ENCODE measurements at places on chromosomes 6 and 20. TPM values are rescaled to one million over a fixed set of nuclear protein-coding genes. Genes with fewer than 3 reads are reported as not detected.

GGT7 gene
- 14.1 TPM for total RNA-seq

POLR3F gene
- 8.7 TPM for total RNA-seq

ERGIC3 gene
- 149 TPM for total RNA-seq

RSPO3 gene
- total RNA-seq: not detected

NKX2-2 gene
- not detected for total RNA-seq

ACSS1 gene
- total RNA-seq: 44.9 TPM

C6orf141 gene
- not detected for total RNA-seq

- no peaks in the 10 kb centered on the region for H3K36me3 ChIP-seq
- H3K27me3 ChIP-seq: peaks cover 9% of the 10 kb centered on the region
- H3K4me3 ChIP-seq: no peak overlapping the region
- no peak for DNase-seq
Observed at GRCh38 chr20:21707999-21708737, 2.7 kb downstream of the PAX1 start.

DNA sequence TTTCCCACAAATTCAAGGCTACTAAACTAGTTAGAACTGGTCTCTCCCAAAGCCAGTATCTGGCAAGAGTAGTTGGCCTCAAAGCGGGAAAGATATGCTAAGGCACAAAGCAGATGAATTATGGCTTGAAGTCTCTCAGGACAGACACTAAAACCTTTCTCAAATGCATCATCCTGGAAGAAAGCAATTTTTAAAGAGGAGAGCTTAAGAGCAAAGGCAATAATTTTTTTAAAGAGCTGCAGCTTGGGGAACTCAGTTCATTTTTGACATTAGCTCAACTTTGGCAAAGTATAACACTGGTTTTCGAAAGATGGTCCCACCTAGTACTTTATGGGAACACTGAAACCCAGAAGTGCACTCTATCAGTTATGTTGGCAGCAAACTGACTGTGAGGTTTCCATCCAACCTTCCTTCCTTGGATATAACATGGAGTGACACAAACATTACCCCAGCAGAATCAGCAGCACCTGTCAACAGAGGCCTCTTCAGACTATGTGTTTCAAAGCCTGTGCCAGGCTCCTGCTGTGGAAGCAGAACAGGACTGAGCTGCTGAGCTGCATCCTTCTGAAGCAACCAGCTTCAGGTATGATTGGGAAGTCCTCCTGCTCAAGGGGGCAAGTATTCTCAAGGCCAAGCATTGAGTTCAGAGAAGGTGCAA is 852.3 kb upstream of the HS3ST5 start:
- no peak for DNase-seq
- no peaks in the 10 kb centered on the region for H3K27me3 ChIP-seq
- H3K4me3 ChIP-seq: no peak overlapping the region
- H3K27ac ChIP-seq: no peak overlapping the region

GRCh38 chr6:161954699-161955276 is 680.9 kb upstream of the AGPAT4 start:
- H3K27me3 ChIP-seq: no peaks in the 10 kb centered on the region
- no peaks in the 10 kb centered on the region for H3K36me3 ChIP-seq
- no peak overlapping the region for H3K4me3 ChIP-seq
- H3K4me1 ChIP-seq: no peaks in the 10 kb centered on the region

DNA sequence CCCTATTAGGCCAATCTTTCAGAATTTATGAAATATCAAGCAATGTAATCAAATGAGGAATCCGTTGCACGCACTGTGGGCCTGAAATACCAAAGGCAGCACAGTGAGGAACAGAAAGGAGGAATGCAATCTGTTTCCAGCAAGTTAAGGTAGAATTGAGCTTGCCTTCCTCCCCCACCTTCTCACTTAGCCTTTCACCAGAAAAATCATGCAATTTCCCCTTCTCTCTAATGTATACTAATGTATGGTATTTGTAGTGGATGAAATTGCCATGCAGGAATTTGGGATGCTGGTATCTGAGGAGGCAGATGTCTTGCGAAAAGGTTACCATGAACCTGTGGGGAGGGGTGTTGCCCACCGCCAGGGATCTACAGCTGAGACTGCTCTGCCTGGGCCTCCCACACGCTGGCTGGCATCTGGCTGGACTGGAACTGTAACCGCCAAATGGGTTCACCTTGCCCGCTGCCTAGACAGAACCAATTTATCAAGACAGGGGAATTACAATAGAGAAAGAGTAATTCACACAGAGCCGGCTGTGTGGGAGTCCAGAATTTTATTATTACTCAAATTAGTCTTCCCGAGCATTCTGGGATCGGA is 222.4 kb upstream of the MYLIP start:
- no peak overlapping the region for H3K4me3 ChIP-seq
- no peak for DNase-seq
- peaks cover 55% of the 10 kb centered on the region for H3K4me1 ChIP-seq

DNA sequence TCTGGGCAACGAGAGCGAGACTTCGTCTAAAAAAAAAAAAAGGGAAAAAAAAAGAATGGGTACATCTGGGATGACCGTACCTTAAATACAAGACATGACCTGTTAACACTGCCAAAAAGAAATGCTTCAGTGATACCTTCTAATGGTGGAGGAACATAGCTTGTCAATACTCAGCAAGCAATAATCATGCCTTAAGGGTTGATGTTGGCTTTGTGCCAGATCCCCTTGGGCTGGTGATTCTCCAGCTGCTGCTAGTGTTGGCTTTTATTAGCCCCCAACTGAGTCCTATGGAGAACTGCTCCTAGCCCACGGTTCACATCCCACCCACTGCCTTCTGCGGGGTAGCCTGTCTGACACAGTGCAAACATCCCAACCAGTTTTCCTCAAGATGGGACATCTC is 134.9 kb downstream of the PLCB1 start:
- DNase-seq: no peak
- no peaks in the 10 kb centered on the region for H3K4me1 ChIP-seq
- H3K4me3 ChIP-seq: no peak overlapping the region
- H3K27ac ChIP-seq: no peak overlapping the region

DNA sequence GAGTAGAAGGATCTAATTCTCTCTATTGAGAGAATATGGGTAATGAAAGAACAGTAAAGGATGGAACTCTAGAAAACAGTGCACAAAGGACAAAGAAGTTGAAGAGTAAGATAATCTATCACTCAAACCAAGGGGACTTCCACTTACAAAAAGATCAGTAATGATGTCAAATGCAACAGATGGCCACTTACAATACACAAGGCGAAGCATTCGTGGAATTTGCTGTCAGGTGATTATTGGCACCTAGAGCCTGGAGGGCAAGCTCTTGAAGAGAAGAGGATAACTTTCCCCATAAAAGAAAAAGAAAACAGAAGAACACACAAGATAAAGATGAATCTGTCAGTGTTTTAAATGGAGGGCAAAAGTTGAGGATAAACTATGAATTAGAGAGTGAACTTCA is 256.0 kb upstream of the TCF21 start:
- no peaks in the 10 kb centered on the region for H3K4me1 ChIP-seq
- H3K36me3 ChIP-seq: no peaks in the 10 kb centered on the region
- H3K4me3 ChIP-seq: no peak overlapping the region
- no peak for DNase-seq
- H3K27ac ChIP-seq: no peak overlapping the region

- no peaks in the 10 kb centered on the region for H3K27me3 ChIP-seq
- H3K36me3 ChIP-seq: no peaks in the 10 kb centered on the region
- no peak for DNase-seq
- H3K4me1 ChIP-seq: peaks cover under 1% of the 10 kb centered on the region
- H3K4me3 ChIP-seq: no peak overlapping the region
- no peak overlapping the region for H3K27ac ChIP-seq
Observed at GRCh38 chr20:63321148-63321831, 28.3 kb downstream of the COL20A1 start.

- no peaks in the 10 kb centered on the region for H3K4me1 ChIP-seq
- peaks cover 8% of the 10 kb centered on the region for H3K36me3 ChIP-seq
- no peaks in the 10 kb centered on the region for H3K27me3 ChIP-seq
- H3K27ac ChIP-seq: no peak overlapping the region
- no peak for DNase-seq
- H3K4me3 ChIP-seq: no peak overlapping the region
Observed at GRCh38 chr6:85628353-85628752, 14.3 kb downstream of the SYNCRIP start.

GRCh38 chr20:35004749-35005462 is 49.2 kb downstream of the MYH7B start:
- peaks cover 59% of the 10 kb centered on the region for H3K36me3 ChIP-seq
- no peak overlapping the region for H3K4me3 ChIP-seq
- H3K27ac ChIP-seq: no peak overlapping the region
- no peaks in the 10 kb centered on the region for H3K27me3 ChIP-seq
- no peaks in the 10 kb centered on the region for H3K4me1 ChIP-seq

DNA sequence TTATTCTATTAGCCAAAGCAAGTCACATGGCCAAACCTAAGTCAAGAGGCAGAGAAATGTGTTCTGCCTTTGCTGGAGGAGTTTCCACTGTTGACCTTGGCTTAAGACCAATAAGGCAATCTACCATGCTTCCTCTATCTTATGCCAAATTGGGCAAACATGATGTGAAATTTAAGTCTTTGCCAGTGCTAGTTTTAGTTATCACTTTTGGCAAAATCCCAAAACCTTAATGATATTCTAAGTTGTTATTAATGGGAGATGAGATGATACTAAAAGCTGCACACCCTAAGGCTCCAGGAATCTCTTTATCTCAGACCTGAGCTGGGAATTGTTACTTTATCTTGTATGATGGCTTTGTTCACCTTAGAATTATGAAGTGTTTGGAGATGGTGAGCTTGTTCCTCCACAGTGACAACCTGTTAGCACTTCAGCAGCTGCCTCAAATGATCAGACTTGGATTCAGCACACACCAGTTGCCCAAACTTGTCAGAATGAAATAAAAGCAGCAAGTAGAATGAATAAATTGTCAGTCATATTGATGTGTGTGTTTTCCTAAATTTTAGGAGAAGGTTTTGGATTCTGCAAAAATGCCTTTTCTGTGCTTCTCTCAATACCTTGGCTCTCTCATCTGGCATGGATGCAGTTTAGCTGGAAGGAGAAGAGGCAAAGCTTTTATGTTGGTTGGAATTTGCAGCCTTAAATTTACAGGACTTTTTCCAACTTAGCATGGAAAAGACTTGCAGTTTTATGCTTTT is 49.3 kb downstream of the RIN2 start:
- no peak overlapping the region for H3K27ac ChIP-seq
- H3K36me3 ChIP-seq: no peaks in the 10 kb centered on the region
- H3K27me3 ChIP-seq: no peaks in the 10 kb centered on the region
- no peak overlapping the region for H3K4me3 ChIP-seq
- no peak for DNase-seq

- DNase-seq: no peak
- H3K27me3 ChIP-seq: no peaks in the 10 kb centered on the region
- H3K4me3 ChIP-seq: no peak overlapping the region
Observed at GRCh38 chr6:42022755-42023384, 27.5 kb upstream of the TAF8 start.

GRCh38 chr6:10140824-10141223 is 274.1 kb downstream of the TFAP2A start:
- no peak overlapping the region for H3K27ac ChIP-seq
- DNase-seq: no peak
- H3K27me3 ChIP-seq: no peaks in the 10 kb centered on the region
- H3K36me3 ChIP-seq: no peaks in the 10 kb centered on the region
- no peak overlapping the region for H3K4me3 ChIP-seq

DNA sequence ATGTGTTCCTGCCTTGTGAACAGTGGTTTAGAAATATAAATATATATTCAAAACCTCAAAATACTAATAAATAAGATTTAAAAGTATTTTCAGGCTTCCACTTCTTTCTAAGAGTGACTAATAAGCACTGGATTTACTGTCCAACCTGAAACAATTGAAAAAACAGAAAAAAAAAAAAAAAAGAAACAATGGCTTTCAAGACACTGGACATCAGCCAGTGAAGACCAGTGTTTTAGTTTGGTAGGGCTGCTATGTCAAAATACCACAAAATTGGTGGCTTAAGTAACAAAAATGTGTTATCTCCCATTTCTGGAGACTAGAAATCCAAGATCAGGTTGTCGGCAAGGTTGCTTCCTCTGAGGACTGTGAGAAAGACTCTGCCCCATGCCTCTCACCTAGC is 101.4 kb upstream of the PDE7B start:
- DNase-seq: no peak
- H3K36me3 ChIP-seq: no peaks in the 10 kb centered on the region
- no peaks in the 10 kb centered on the region for H3K27me3 ChIP-seq
- H3K4me3 ChIP-seq: no peak overlapping the region
- H3K4me1 ChIP-seq: no peaks in the 10 kb centered on the region
- no peak overlapping the region for H3K27ac ChIP-seq

DNA sequence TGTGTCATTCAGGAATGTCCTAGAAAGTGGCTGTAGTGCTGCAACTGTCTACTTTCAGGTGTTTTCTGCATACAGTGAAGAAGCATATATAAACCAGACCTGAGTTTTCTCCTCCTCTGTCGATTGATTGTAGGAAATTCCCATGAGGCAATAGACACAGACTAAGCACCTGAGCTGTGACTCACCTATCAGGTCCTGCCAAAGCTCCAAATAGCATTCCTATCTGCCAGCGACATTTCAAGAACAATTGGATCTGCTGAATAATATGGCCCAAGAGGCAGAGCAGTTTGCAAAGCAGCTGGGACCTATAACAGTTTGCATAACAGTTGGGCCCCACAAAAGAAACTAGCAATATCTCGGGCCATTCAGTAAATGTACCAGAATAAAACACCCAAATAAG is 360.4 kb downstream of the HAO1 start:
- DNase-seq: no peak
- H3K4me1 ChIP-seq: no peaks in the 10 kb centered on the region
- no peaks in the 10 kb centered on the region for H3K36me3 ChIP-seq
- H3K4me3 ChIP-seq: no peak overlapping the region

DNA sequence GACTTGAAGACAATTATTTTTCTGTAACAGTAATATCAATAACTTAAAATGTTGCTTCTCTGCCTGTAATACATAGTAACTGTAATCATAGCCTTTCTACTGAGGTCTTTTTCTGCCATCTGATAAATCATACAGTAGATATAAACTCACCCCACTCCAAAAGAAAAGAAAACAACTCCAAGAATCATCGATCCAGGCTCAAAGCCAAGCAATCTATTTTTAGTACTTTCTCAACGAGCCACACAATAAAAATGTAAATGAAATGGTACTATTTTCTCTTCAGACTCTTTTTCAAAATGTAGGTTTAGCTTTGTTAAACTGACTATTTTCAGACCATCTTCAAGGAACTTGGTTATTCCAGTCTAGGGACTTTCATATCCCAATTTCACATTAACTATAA is 493.3 kb downstream of the ADGRB3 start:
- DNase-seq: no peak
- H3K27ac ChIP-seq: no peak overlapping the region
- H3K4me1 ChIP-seq: no peaks in the 10 kb centered on the region
- H3K4me3 ChIP-seq: no peak overlapping the region

DNA sequence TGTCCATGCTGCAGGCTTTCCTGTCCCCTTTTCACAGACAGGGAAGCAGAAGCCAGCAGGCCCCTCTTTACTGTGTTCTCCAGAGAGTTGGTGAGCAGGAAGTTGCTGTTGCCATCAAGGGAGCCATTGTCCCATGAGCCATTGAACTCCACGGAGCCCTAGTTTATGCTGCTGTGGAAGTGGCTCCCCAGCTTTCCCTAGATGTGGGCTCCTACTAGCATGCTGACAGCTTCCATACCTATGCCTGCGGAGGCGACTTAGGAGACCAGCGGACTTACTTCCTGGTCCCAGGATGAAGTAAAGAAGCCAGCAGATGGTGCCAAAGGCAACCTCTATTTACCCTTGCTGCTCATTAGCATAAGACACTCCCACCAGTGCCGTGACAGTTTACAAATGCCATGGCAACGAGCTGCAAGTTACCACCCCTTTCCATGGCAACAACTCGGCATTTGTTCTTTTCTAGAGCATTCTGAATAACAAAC is 30.8 kb upstream of the FKBP1A start:
- no peaks in the 10 kb centered on the region for H3K27me3 ChIP-seq
- DNase-seq: no peak
- H3K4me1 ChIP-seq: no peaks in the 10 kb centered on the region
- no peak overlapping the region for H3K4me3 ChIP-seq
- H3K27ac ChIP-seq: no peak overlapping the region
- H3K36me3 ChIP-seq: no peaks in the 10 kb centered on the region
